ENCODE measurements at places on chromosomes 2 and 18. TPM values are rescaled to one million over a fixed set of nuclear protein-coding genes. Genes with fewer than 3 reads are reported as not detected.

- no peak for DNase-seq
Observed at GRCh38 chr2:38113981-38114708, 38.2 kb upstream of the CYP1B1 start.

Gene CYRIA
- total RNA-seq = 12.8 TPM

DNA sequence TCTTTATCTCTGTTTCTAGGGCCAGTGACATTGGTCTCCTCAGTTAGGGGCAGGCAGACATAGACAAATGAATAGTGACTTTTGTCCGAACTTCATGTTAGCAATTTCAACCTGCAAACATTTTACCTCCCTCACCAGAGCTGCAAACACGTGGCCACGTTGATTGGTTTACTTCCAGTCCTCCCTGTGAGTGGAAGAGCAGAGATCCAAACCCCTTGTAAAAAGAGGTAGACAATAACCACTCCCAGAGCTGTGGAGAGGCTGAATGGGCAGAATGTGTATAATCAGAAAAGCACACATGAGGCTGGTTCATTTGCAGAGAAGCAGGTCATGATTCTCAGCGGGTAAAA is 31.1 kb downstream of the CTIF start:
- DNase-seq = no peak

DNA sequence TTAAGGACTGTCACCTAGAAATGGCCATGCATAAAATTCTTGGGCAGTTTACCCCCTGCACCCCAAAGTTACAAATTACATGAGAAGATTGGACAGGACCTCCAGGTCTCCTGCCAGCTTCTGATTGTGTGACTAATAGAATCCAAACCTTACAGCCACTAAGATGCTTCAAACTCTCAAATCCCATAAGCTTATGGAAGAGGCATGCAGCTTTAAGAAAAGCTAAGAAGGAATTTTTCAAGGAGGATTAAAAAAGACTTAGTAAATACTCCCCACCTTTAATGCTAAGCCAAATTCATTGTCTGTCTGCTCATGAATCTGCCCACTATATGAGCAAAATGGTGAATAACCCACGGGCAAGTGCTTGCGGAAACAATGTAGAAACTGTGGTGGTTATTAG is 86.3 kb downstream of the MAIP1 start:
- no peak for DNase-seq

Gene PROM2
- total RNA-seq = 2.8 TPM

Gene PPP4R3B
- 57.6 TPM for total RNA-seq

DNA sequence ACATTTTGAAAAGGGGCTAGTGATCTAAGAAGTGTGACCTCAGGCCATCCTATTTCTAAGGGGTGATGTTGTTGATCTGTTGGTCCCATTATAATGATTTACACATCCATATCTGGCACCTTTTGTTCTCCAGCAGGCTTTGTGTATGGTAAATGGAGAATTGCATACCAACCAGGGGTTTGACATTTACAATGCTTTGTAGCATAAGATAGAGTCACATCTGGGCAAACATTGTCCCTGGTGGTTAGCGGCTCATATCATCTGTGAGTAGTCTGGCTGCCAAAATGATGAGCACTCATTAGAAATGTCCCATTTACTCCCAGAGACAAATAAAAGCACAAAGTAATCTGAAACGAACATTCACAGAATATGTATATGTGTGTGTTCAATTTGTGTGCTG is 1775.5 kb upstream of the CELF4 start:
- no peak for DNase-seq

- DNase-seq = no peak
Observed at GRCh38 chr2:129744649-129745048, 234.8 kb upstream of the RAB6C start.

GRCh38 chr2:133884739-133885381 is 316.6 kb upstream of the NCKAP5 start:
- no peak for DNase-seq

DNA sequence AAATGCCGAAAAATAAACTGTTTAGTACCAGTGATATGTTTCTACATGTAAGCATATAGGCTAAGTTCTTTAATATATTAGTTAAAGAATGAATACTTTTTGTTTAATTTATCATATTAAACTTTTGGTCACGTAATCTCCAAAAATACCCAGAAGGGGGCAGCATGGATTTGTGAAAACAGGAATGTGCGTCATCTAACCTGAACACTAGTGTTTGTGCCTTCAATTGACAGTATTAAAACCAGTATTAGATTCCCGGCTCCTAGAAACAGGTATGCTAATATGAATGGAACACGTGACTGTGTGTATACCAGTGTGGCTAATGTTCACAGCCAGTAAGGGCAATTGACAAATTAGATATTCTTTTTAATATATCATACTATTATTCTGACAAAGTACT is 51.8 kb downstream of the WDR7 start:
- no peak for DNase-seq

Gene SERPINB13
- not detected for total RNA-seq

Gene CDK5R2
- not detected for total RNA-seq

DNA sequence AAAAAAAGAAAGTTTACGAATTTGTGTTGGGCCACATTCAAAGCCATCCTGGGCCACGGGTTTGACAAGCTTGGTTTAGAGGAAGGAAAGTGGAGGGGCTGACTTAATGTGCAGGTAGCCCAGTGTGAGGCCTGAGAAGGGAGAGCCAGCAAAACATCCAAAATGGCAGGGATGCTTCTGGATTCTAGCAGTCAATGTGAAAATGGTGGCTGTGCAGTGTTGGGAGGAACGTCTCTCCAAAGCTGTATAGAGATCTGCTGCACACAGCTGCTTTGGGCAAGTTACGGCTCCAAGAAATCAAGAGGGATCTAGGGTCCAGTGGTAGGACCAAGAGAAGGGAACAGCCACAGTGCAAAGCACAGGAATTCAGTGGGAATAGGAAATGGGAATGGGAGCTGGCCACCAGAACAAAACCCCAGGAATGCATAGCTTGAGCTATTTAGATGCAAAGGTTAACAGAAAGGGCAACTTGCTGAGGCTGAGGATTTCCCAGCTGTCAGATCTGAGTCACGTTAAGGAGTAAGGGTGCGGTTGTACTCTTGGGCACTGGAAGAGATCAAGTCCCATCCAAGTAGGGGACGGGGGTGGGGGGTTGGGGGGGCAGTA is 70.6 kb downstream of the B3GNT2 start:
- DNase-seq = no peak

- DNase-seq = no peak
Observed at GRCh38 chr18:8944871-8945245, 157.6 kb upstream of the NDUFV2 start.
